T-helper 1 cell (primary cell): ENCODE measurements at places on chromosomes 1 and 21.

DNA sequence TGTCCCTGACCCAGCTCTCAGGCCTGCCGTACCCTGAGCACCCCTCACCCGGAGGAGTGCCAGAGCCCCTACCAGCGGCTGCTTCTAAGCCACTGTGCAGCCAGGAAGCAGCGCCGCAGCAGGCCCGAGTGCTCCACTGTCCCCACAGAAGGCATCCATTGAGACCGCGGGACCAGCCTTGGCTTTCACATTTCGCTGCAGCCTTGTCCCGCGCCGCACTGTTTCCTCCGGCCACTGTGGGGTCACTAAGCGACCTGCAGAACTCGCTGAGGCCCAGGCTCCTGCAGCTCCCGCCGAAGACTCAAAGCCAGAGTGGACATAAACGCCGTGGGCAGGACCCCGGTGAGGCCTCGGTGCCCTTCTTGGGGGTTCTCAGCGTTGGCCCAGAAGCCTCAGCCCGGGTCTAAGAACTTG is 3.0 kb downstream of the ALX3 start:
- no peak for DNase-seq

DNA sequence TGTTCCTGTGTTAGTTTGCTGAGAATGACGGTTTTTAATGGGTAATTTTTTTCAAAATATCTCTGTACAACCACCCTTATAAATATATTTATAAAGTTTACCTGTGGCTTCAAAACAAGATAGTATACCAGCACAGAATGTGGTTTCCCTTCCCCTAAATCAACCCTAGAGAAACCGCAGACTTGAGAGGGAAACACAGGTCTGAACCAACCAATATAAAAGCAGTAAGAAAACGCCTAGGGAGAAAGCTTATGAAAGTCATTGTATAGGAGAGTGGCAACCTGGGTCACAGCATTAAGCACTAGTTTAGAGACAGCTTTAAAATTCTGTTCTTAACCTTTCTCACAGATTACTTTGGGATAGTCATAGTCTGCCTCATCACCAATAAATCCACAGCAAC is 180.6 kb upstream of the LHX8 start:
- DNase-seq, result no peak

DNA sequence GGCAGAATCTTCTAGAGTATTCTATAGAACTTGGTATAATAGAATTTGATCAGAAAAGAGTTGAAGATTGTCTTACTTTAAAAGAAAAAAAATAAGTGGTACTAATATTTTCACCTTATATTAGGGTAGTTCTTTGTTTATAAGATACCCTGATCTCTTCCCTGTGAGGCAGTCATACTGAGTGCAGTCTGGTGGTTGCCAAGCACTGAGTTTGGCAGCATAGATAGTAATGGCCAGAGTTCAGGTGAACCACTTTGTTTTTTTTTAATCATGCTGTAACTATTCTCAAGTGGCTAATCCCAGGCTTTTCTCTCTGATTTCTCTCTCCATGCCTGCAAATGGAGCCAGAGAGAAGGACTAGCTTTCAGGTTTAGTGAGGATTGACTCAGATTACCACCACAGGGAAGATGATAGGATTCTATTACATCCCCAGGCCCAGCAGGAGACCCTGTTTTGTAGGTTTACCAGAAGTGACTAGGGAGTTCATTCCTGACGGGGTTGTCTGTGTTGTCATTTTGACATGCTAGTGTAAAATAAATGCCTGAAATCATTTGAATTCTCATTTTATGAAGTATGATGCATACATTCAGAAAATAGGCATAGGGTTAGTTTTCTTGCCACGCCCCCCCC is 16.7 kb downstream of the KDM1A start:
- DNase-seq, result no peak

DNA sequence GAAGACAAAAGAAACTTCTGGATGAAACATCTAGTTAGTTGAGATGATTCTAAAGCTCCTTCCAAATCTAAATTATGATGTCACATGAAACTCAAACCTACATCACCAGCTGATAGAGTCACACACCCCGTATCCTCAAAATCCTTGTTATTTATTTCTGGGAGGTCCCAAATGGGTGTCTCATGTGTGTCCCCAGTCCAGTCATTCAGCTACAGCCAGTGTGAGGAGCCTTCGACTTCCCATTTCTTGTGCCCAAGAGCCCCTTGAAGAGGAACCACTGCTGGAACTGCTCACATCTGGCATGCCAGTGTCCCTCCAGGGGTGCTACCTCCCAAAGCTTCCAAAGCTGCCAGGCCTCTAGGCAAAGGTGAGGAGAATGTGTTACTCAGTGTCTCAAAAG is 32.5 kb upstream of the KCNA3 start:
- no peak for DNase-seq

GRCh38 chr1:42153624-42154023 is 414 bp downstream of the GUCA2B start:
- no peak for DNase-seq

- no peak for DNase-seq
These were observed 32.6 kb upstream of the TLR5 start for GRCh38 chr1:223175633-223176032.

GRCh38 chr1:47631411-47631995 is 193.7 kb downstream of the FOXD2 start:
- DNase-seq, result no peak

- no peak for DNase-seq
These were observed 58.9 kb upstream of the DUSP10 start for GRCh38 chr1:221800831-221801230.

GRCh38 chr1:53368314-53369033 is 40.6 kb upstream of the LRP8 start:
- DNase-seq, result no peak

DNA sequence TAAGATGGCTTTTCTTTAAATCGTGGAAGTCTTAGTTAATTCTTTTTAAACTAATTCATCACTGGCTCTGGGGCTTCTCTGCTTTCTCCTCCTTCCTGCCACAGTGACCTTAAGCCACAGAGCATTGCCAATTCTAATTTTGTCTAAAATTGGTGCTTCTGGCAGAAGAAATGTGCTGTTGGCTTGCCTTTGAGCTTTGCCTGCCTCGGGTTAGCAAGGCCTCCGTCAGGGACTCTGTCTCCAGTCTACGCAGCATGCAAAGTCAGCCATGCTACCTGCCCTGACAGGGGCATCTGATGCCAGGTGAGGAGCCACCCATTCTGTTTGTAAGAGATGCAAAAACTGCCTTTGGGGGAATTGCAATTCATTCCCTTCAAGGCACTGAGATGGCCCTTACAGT is 25.2 kb downstream of the CLDN14 start:
- no peak for DNase-seq

DNA sequence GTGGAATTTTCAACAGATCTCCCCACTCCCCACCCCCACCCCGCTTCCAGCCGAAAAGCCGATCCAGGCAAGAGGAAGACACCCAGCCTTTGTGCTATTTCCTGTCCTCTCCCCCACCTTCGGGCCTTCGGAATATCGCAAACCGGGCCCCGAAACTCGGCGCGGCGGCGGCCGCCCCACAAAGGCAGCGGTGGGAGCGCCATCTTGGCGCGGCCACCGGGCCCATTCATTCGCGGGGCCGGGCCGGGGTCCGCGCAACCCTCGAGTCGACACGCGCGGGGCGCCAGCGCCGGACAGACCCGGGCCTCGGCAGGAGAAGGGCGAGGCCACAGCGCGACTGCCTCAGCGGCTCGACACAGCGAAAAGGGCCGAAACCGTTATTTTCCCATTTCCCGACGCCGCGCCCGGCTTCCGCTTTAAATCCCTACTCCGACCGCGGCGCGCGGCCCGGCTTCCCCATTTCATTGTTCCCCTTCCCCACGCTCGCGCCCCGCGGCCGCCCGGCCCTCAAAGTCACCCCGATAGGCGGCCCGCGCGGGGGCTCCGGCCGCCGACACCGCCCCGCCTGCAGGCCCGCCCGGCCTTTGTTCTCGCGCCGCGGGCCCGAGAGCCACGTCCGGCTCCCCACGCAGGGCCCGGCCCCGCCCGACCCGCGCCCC is 911 bp downstream of the GNB1 start:
- DNase-seq, result peak; percentile 39

DNA sequence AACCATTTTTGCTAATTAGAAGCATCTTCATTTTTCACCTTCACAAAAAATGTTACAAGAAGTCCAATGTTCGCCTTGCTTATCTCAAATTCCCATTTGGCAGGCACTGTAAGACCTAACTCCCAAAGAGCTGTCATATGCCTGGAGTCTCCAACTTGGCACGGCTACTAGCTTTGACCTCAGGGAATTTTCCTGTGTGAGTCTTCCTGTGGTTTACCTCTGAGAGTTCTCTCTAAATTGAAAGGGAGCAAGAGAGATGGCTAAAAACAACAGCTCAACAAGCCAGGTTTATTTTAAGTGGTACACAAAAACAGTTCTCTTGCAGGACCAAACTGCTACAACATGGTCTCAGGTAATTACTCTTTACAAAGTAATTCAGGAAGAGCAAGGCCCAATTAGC is 756.0 kb upstream of the ADGRL2 start:
- DNase-seq, result no peak

- DNase-seq, result no peak
These were observed 24.9 kb downstream of the TMED5 start for GRCh38 chr1:93155335-93155734.

- DNase-seq, result no peak
These were observed 268.2 kb downstream of the HMCN1 start for GRCh38 chr1:186002406-186002805.

- no peak for DNase-seq
These were observed 33.4 kb downstream of the MNDA start for GRCh38 chr1:158864595-158864994.

DNA sequence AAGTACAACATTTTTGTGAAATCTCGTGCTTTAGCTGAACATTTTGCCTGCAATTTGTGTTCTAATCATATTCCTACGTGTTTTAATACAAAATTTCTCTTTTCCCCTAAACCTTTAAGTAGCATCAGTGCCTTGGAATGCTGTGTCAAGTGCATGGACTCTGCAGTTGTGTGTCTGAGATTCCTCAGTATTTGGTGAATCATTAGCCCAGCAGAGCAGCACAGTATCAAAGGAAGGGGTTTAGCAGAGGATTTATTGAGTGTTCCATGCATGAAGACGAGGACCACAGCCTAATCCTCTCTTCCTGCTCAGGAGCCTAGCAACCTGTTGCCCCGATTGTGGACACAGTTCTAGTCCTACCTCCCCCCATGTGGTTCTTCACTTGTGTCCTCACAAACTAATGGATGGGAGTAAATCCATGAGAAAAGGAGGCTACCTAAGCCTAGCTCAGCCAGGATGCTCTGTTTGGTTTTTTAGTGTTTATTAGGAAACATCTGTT is 29.3 kb upstream of the PCP4 start:
- no peak for DNase-seq

- no peak for DNase-seq
These were observed 727.7 kb upstream of the NCAM2 start for GRCh38 chr21:20270365-20271055.

GRCh38 chr21:45228171-45228641 is 59.5 kb downstream of the POFUT2 start:
- DNase-seq, result peak; percentile 54

DNA sequence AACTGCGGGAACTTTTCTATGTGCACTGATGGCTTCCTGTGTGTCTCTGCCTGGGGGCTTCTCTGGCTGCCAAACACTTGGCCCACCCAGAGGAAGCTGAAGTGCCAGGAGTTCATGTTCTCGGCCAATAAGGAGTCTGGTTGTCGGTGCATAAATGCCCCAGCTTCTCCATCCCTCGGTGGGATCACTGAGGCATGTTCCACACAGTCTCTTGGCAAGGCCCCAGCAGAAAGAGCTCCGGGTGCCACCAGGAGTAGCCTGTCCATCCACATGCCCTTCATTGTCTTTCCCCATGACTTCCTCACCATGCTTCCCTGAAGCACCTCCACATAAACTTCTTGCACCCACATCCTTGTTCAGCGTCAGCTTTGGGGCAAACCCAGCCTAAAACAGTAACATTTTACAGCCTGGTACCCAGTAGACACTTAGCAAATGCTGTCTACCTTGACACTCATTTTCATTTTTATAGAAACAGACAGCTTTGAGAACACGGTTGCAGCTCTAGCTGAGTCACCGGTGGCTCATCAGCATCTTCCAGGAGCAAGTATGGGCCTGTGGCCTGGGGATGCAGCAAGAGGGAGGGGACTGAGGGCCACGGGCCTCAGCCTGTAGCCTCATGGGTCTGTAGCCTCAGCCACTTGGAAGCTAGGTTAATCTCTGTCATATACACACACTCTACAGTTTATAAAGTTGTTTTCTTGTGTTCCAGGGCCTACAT is 14.8 kb upstream of the CDCP2 start:
- DNase-seq, result no peak

- DNase-seq, result no peak
These were observed 528.4 kb upstream of the RGS18 start for GRCh38 chr1:191629836-191630235.

DNA sequence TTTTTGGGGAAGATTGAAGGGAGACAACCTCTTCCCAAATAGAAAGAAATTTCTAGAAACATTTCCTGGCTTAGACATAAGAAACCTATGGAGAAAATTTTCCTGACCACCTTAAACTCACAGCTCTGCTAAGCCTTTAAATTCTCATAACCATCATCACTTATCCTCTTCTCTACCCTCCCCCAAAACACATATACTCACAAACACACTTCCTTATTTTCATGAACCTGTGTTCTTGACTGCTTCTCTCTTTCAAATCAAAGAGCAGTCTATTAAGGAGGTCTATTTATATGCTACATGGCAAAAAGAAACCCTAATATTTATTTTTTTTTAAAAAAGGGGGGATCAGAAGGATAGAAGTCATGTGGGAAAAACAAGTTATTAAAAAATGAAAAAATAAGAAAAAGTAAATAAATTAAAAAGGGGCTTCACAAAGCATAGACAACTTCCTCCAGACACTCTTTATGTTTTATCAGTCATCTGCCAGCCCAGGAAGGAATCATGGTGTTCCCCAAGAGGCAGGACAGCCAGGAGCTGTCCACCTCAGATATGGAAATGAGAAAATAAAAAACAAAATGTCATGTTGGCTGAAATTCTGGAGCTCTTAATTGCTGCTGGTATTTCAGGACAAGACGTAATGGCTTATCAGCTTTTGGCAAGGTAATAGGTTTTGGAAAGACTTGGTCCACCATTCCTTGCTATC is 12.8 kb upstream of the RGS2 start:
- no peak for DNase-seq

DNA sequence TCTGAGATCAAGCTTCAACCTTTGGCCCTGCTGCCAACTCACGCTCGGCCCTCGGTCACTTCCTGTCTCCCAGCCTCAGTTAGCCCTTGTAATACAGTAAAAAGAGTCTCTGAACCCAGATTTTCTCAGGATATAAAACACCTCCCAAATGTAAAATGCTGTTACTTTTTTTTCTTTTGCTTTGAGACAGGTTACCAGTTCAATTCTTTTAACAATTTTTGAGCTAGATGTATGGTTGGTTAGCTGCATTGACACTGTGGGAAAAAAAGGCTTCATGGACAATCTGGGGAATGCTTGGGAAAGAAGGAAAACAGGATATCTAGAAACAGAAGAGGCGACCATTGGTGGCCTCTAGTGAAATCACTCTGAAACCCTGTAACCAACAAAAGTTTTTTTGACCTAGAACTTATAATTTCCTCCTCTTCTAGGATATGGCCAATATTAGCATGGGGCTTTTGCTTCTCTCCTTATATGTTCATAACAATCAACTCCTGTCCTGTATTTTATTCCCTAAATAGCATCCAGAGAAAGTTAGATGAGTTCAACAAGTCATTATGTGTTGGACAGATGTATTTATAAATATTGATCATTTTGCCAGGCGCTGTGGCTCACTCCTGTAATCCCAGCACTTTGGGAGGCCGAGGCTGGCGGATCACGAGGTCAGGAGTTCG is 1.3 kb downstream of the CMPK1 start:
- no peak for DNase-seq

GRCh38 chr1:145997016-145997717 is 788 bp upstream of the TXNIP start:
- DNase-seq, result peak; percentile 44
